Naive B cell (primary cell): ENCODE measurements at places on chromosomes 16 and 17.

DNA sequence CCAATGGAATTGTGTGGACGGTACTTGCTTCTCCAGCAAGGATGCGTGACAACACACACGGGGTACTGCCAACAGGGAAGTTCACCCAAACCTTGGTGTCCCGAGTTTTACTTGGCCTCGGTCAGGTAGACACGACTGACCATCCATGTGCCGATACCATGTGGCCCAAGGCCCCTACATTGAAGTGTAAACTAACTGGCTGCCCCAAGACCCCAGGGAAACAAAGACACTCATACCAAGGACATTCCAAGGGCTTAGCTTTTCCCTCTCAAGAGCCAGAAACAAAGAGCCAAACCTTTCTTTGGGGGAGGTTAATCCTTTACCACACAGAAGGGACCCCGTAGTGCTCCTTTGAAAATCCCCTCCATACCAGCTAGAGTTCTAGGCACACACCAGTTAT, 215.9 kb upstream of the TNRC6C start:
- DNase-seq, result no peak

DNA sequence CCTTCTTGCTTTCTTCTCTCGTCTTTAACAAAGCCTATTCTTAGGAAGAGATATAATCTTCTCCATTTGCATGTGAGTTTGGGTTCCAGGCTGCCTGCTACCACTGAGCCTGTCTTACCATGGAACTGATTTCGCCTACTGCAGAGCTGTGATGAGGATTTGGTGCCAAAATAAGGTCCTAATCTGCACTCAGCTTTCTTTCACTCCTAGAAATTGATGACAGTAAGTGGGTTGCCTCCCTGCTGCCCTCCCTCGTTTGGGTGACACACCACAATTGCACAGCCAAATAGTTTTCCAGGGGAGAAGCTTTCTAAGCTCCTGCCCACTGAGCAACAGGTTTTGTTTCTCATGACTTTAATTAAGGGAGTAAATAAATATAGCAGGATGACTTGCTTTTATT, 25.1 kb upstream of the ASIC2 start:
- no peak for DNase-seq

DNA sequence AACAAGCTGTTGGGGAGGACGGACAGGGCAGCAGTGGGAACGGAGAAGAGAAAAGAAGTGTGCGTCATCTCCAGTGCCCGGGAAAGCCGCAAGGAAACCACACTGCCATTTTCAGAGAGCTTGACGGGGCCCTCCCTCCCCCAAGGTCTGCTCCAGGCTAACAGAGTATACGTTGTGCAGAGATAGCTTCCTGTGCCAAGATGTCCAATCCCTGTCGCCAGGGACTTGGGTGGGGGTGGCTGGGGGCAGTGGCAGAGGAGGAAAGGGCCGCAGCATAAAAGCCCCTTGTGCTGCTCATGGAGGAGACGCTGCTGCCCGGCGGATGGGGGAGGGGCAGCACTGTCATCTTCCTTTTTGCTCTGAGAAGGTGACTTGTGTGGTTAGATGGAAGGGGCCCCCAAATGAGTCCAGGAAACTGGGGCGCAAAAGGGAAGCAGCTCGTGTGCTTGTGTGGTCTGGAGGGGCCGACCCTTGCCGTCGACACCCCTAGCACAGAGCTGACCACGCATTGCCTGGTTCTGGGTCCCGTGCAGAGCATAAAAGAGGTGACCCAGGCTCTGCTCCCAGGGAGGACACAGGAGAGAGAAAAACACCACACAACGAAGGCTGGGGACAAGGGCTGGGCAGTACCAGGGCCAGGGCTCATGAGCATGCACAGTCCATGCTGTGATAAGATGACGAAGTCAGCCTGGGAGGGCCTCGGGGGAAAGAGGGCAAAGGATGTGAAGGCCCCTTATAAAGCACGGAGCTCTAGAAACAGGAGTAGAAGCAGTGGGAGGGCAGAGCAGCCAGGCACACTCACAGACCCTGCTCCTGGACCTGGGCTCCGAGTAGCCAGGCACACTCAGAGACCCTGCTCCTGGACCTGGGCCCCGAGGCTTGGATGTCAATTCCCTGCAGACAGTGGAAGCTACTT, 372.7 kb downstream of the SLC39A11 start:
- no peak for DNase-seq

DNA sequence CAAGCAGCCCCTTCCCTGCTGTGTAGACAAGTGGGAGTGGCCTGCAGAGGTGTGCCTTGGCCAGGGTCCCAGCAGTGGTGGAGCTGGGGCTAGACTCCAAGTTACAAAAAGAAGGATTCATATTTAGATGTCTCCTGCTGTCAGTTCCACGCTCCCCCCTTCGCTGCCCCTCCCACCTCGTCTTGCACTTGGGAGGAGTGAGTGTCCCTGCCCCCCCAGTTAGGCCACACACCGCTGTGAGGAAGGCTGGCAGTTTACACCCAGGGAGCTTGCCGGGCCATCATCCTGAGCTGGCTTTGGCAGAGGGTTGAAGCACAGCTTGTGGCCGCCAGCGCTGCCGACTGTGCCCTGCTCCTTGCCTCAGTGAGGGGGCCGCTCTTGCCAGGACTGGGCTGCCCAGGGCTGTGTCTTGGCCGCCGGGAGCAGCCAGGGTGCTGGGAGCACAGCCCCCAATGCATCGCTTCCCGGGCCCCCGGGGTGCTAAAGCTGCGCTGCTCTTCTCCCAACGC, 44.3 kb downstream of the ELAC2 start:
- DNase-seq, result no peak

- DNase-seq, result no peak
Observed at GRCh38 chr16:67252609-67253497, 4.1 kb downstream of the SLC9A5 start.

- peak; percentile 21 for DNase-seq
Observed at GRCh38 chr17:48542114-48542656, 2.7 kb downstream of the HOXB2 start.

GRCh38 chr16:11627822-11628457, 40.3 kb upstream of the SNN start:
- DNase-seq, result no peak

- DNase-seq, result no peak
Observed at GRCh38 chr17:1908699-1909309, 79.0 kb downstream of the RPA1 start.

- no peak for DNase-seq
Observed at GRCh38 chr17:624341-624860, 90.2 kb downstream of the VPS53 start.

DNA sequence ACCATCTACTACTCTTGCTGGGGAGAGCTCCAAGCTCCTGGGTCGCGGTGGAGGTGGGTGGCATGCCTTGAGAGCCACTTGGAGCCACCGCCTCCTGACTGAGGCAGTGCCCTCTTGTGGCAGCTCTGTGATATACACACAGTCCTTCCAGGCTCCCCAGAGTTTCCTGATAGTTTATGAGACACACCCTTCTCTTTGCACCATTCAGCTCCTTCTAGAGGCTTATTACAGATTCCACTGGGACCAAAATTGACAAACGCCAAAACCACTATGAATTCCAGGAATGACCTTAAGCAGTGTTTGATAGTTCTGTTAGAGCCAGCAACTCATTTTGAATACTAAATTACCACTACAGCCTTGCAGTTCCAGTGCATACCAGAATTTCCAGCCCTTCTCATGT, 170.1 kb upstream of the CDH13 start:
- DNase-seq, result no peak

GRCh38 chr17:9002606-9003354, 18.5 kb upstream of the NTN1 start:
- peak; percentile 39 for DNase-seq

DNA sequence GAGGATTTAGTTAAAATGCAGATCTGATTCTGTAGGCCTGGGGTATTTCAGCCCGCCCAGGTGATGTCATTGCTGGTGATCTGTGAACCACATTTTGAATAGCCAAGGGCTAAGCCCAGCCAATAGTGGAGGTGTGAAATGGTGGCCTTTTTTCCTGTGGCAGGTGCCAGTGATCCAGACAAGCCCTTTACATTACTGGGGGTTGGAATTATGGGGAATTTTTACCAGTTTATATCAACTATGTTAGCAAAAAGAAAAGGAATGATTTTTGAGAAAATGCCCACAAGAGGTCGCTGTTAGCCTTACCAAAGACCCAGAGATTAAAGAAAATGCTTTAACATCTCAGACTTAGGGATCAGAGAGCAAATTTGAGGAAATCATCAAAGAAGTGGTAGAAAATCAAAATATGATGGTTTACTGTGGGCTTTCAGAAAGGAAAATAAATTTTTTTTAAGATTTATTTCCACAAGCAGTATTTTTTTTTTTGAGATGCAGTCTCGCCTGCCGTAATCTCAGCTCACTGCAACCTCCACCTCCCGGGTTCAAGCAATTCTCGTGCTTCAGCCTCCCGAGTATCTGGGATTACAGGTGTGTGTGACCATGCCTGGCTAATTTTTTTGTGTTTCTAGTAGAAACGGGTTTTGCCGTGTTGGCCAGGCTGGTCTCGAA, 3.9 kb downstream of the VPS35L start:
- DNase-seq, result peak; percentile 34

DNA sequence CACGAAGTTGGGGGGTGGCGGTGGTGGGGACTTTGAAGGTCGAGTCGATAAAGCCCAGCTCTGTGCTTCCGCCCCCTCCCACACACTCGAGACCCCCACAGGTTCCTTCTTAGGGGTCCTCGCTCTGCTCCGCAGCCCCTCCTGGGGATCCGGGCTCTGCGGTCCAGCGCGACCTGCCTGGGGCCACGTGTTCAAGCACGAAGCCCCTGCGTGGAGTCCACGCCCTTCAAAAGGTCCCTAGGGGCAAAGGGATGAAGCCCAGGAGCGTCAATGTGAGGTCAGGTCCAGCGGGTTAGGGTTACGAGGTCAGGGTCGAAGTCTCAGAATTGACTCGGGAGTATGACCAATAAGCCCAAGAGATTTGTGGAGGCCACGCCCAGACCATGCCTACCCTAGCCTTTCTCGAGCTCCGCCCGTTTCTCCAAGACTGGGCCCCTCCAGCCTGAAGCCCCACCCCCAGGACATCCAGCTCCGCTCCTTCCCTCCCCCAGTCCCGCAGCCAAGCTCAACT, 786 bp upstream of the CACNA1G start:
- DNase-seq, result no peak

- peak; percentile 92 for DNase-seq
Observed at GRCh38 chr17:3893003-3893719, at the start of gene CAMKK1. Gene CAMKK1, minus strand, starts transcription at chr17:3893053. Its CDS starts 7,366 bp downstream, at chr17:3885687.

DNA sequence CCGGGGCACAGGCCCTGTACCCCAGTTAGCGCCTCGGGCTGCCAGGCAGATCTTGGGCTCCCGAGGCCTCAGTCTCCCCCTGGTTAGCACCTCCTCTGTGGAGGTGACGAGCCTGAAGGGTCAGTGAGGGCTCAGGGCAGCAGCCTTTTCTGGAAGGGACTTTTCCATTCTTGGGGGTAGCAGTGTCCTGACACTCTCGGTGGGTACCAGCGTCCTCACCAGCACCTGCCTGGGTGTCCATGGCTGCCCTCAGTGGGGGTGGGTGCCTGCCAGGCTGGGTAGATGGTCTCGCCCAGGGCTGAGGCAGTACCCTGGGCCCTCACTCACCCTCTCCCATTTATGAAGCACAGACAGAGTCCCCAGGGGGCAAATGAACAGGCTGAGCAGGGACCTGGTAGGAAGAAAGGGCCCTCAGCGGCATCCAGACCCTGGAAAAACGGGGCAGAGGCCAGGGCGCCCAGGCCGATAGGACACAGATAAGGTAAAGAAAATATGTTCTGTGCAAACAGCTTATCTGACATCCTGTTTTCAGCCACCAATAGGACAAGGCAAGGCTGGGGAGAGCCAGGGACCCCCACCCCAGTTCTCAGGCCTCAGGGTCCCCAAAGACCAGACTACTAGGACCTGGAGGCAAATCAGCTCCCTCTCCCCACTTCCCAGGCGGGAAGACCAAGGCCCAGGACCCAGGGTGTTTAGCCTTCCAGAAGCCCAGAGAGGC, 50.9 kb downstream of the ZFPM1 start:
- no peak for DNase-seq

DNA sequence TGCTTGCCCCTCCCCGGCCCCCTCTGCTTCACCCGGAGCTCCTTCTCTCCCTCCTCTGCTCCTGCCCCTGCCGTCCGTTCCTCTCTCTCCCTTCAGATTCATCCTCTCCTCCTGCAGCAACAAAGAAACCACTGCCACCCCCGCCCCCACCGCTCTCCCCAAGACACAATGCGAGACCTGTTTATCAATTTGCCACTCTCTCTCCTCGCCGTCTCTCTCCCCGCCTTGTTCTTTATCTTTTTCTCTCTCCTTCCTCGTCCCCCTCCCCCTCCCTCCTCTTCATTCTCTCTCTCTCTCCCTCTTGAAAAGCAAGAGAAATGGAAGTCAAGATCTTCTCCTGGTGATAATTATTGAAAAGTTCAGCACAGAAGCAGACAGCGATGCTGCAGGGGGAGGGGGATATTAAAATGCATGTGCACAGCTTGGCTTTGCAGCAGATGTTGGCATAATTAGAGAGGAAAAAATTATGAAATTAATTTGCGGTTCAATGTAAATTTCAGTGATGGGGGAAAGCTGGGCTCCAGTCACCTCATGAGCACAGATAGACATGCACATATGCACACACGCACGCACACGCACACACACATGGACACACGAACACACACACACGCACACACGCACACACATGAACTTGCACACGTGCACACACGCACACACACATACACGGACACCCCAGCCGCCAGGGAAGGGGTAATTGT, 58.1 kb upstream of the CBFA2T3 start:
- no peak for DNase-seq

GRCh38 chr17:40803617-40804082, 3.9 kb upstream of the KRT28 start:
- peak; percentile 66 for DNase-seq

- no peak for DNase-seq
Observed at GRCh38 chr17:82008258-82008940, 14.3 kb downstream of the CENPX start.

DNA sequence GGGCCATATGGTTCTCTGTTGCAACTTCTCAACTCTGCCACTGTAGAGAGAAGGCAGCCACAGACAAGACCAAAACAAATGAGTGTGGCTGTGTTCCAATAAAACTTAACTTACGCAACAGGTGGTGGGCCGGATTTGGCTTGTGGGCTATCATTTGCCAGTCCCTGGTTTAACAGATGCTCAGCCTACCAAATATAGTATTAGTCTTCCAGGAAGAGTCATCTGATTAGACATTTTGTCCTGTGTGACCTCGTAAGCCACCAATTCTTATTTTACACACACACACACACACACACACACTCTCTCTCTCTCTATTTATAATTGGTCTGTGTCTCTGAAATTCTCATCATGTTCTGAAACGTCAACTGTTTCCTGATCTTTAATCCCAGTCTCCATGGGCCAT, 245.9 kb downstream of the XYLT1 start:
- DNase-seq, result peak; percentile 8

- DNase-seq, result no peak
Observed at GRCh38 chr16:49443576-49443975, 70.0 kb downstream of the C16orf78 start.

- DNase-seq, result no peak
Observed at GRCh38 chr16:54505549-54506213, 219.1 kb upstream of the IRX3 start.

DNA sequence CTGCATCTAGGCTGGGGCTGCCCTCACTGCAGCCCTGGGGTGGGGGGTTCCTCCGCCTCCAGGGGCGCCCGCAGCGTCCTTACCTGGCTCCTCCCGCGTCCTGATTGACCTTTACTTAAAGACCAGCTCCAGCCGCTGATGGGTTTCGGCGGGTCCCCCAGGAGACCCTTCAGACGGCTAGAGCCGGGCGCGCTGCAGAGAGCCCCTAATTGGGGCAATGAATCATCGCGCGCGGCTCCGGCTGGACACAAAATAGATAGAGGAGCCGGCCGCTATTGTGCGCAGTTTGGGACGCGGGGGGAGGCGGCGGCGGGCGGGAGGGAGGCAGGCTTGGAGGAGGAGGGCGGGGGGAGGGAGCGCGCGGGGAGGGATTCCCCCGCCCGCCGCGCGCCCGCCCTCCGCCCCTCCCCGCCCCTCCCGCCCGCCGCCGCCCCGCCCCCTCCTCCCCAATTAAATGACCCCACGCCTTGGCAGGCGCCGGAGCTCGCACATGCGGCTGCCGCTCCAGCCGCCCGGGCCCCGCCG, 56.5 kb upstream of the CIBAR2 start:
- DNase-seq, result no peak
